Colonic mucosa (tissue), 4 donors: ENCODE measurements at places on chromosomes 16 and 17. TPM values are rescaled to one million over a fixed set of nuclear protein-coding genes. Genes with fewer than 3 reads are reported as not detected.

GRCh38 chr16:48612611-48613010 lies 2.6 kb upstream of the N4BP1 start:
- H3K4me1 ChIP-seq = peaks cover 3% of the 10 kb centered on the region
- H3K36me3 ChIP-seq = no peaks in the 10 kb centered on the region

DNA sequence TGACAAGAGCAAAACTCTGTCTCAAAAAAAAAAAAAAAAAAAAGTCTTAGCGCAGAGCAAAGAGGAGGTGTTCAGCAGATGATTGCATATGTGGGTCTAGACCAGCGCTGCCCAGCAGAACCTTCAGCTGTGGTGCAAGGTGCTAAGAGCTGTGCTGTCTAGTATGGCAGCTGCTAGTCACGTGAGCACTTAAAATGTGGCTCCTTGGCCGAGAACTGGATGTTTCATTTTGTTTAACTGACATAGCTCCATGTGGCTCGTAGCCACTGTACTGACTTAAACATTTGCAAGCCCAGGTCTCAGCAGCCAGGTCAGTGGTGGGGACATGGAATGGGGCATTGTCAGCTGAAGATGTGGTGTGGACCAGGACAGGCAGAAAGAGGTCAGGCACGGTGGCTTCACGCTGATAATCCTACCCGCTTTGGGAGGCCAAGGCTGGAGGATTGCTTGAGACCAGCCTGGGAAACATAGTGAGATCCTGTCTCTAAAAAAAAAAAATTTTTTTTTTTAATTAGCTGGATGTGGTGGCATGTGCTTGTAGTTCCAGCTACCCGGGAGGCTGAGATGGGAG lies 9.2 kb downstream of the C1QTNF1 start:
- H3K4me1 ChIP-seq = no peaks in the 10 kb centered on the region
- H3K36me3 ChIP-seq = no peaks in the 10 kb centered on the region
- no peak for DNase-seq
- no peak overlapping the region for H3K27ac ChIP-seq
- H3K4me3 ChIP-seq = no peak overlapping the region

DNA sequence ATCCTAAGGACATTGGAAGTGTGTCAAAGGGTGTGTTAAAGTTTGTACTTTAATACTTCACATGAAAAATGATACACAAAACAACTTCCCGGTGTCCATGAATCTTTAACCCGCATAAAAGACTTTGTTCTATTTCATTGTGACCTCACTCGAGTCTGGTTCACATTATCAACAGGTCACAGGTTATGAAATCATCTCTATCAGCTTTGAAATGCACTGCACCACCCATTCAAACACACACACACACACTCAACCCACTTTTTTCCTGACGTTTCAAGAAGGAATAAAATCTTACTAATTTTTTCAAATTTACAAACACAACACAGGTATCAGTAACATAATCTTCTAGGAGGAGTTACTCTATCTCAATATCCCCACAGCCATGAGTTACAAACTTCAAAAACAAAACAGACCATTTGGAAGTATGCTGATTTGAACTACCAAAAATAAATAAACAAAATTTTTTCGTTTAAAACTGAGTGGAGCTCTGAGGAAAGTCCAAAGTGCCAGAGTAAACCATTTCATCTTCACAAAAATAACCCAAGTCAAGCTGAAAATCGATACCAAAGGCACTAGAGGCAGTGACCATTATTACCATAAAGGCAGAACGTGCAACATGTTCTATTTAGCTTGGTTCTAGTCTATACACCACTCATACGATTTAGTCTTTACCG lies 2.7 kb downstream of the ACOX1 start:
- DNase-seq = peak; percentile 35
- no peaks in the 10 kb centered on the region for H3K27me3 ChIP-seq
- no peak overlapping the region for H3K4me3 ChIP-seq
- H3K36me3 ChIP-seq = no peaks in the 10 kb centered on the region
- peak overlapping the region; percentile 56 for H3K27ac ChIP-seq

GRCh38 chr17:13601322-13601775 lies 380 bp downstream of the HS3ST3A1 start:
- H3K36me3 ChIP-seq = no peaks in the 10 kb centered on the region
- no peak for DNase-seq
- H3K4me1 ChIP-seq = no peaks in the 10 kb centered on the region
- peaks cover 27% of the 10 kb centered on the region for H3K27me3 ChIP-seq
- H3K27ac ChIP-seq = no peak overlapping the region

- no peak for DNase-seq
- no peak overlapping the region for H3K4me3 ChIP-seq
- H3K36me3 ChIP-seq = no peaks in the 10 kb centered on the region
- no peak overlapping the region for H3K27ac ChIP-seq
- no peaks in the 10 kb centered on the region for H3K27me3 ChIP-seq
- no peaks in the 10 kb centered on the region for H3K4me1 ChIP-seq
Measured at GRCh38 chr16:54112451-54113206, 174.0 kb downstream of the IRX3 start.

GRCh38 chr16:10339777-10340732 lies 45.8 kb upstream of the ATF7IP2 start:
- no peaks in the 10 kb centered on the region for H3K27me3 ChIP-seq
- H3K4me3 ChIP-seq = no peak overlapping the region
- no peak for DNase-seq
- no peak overlapping the region for H3K27ac ChIP-seq
- no peaks in the 10 kb centered on the region for H3K36me3 ChIP-seq

- H3K4me1 ChIP-seq = no peaks in the 10 kb centered on the region
- no peaks in the 10 kb centered on the region for H3K27me3 ChIP-seq
- H3K4me3 ChIP-seq = no peak overlapping the region
- no peaks in the 10 kb centered on the region for H3K36me3 ChIP-seq
Measured at GRCh38 chr17:45976755-45977505, 22.1 kb upstream of the STH start.

ABCC6 gene
- total RNA-seq = 10.4 TPM

TLCD2 gene
- total RNA-seq = 32.6 TPM
